ENCODE measurements at places on chromosomes 13 and 19.

- DNase-seq, result no peak
Measured at GRCh38 chr19:5817218-5817617, 12.4 kb downstream of the NRTN start.

- peak; percentile 69 for DNase-seq
Measured at GRCh38 chr19:5826531-5827341, 12.8 kb downstream of the FUT6 start.

GRCh38 chr13:67299072-67299635 is 69.0 kb upstream of the PCDH9 start:
- no peak for DNase-seq

DNA sequence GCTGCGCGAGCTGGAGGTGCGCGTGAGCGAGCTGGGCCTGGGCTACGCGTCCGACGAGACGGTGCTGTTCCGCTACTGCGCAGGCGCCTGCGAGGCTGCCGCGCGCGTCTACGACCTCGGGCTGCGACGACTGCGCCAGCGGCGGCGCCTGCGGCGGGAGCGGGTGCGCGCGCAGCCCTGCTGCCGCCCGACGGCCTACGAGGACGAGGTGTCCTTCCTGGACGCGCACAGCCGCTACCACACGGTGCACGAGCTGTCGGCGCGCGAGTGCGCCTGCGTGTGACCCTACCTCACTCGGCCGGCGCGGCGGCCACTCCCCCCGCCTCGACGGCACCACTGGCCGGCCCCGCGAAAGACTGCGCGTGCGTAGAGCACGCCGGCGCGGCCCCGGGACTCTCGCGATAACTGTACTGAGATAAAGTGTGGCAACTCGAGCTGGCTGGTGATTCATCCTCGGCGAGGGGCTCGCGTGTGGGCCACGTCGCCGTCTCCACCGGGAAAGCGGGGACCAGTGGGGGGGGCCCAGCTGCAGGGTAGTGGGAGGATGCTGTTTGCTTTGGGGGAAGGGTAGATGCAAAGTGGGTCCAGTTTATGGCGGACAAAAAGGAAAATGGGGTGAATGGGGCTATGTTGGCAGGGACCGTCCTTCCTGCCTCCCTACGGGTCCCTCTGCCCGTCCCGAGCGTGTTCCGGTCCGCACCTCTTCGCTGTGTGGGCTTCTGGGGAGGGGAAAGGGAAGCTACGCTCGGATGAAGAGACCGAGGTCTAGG is 11.4 kb downstream of the FUT6 start:
- peak; percentile 97 for DNase-seq

GRCh38 chr13:105346141-105346775 is 1189.2 kb downstream of the EFNB2 start:
- DNase-seq, result no peak

GRCh38 chr13:90436697-90437096 is 910.8 kb upstream of the MIR17HG start:
- DNase-seq, result no peak

DNA sequence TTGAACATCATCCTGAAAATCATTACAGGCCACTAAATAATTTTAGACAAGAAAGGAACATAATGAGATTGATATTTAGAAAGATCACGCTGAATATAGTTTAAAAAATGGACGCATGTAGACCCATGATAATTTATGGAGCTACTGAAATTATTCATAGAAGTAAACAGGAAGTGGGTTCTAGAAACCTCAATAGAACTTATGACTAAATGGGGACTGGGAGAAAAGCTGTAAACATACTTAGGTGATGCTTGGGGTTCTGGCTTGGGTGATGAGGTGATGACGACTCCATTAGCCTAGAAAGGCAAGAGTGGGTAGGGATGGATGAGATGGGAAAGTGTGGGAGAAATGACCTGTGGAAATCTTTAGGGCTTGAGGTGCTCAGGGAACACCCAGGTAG is 484.0 kb downstream of the MYO16 start:
- no peak for DNase-seq

DNA sequence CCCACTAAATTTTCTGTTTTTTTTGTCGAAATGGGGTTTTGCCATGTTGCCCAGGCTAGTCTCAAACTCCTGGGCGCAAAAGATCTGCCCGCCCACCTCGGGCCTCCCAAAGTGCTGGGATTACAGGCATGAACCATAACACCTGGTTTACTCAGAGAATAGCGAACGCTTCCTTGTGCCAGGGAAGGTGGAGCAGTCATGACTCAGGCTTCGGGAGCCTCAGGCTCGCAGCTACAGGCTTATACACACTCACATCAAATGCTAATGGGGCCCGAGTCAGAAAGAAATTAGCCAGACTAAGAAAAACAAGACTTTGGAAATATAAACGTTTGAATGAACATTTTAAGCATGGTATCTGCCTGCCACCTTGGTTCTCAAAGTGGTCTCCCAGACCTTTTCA is 11.0 kb upstream of the TPT1 start:
- DNase-seq, result no peak

GRCh38 chr13:56670563-56670962 is 470.2 kb upstream of the PRR20A start:
- no peak for DNase-seq

- peak; percentile 11 for DNase-seq
Measured at GRCh38 chr13:34207334-34207733, 389.4 kb downstream of the RFC3 start.

GRCh38 chr13:100658363-100658762 is 16.2 kb downstream of the TMTC4 start:
- DNase-seq, result no peak

DNA sequence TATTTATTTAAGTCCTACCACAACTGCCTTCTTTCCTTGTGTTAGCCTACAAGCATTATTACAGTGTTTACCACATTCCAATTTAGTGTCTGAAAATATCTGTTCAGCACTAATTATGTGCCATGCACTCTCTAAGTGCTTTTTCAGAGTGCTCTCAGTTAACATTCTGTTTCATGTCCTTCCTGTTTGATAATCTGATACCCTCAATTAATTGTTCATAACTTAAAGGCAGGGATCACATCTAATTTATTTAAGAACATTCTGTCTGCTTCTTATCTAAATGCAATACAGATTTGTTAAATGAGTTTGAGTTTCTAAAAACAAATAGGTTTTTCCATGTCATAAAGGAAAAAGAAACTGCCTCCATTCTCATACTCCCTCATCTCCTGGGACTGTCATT is 649.6 kb upstream of the ATXN8OS start:
- DNase-seq, result no peak

DNA sequence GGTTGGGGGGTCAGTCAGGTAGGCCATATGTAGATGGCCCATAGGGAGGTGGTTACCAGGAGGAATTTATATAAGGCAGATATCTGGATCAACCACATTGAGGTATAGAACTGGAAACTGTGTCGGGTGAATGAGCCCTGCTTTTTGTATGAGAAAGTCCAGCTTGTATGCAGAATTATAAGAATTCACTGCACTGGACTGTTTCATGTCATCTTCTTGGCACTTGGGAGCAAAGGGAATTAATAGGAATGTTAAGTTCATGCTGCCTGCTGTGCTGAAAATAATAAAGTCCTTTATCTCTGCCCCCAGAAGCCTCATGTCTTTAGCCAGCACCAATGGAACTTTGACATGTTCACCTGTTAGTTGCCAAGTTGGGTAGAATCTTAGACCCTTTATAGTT is 12.3 kb downstream of the BORA start:
- DNase-seq, result no peak

DNA sequence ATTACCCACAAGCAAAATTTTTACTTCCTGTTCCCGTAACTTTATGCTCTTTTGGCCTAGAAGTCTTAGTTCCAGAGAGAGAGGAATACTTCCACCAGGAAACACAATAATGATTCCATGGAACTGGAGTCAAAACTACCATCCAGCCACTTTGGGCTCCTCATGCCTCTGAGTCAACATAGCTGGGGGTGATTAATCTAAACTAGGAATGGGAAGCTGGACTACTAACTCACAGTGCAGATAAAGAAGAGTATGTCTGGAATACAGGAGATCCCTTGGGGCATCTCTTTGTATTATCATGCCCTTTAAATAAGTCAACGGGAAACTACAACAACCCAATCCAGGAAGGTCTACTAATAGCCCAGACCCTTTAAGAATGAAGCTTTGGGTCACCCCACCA is 8.9 kb upstream of the ELF1 start:
- DNase-seq, result no peak

- DNase-seq, result no peak
Measured at GRCh38 chr13:25249001-25249543, 38.2 kb downstream of the MTMR6 start.

DNA sequence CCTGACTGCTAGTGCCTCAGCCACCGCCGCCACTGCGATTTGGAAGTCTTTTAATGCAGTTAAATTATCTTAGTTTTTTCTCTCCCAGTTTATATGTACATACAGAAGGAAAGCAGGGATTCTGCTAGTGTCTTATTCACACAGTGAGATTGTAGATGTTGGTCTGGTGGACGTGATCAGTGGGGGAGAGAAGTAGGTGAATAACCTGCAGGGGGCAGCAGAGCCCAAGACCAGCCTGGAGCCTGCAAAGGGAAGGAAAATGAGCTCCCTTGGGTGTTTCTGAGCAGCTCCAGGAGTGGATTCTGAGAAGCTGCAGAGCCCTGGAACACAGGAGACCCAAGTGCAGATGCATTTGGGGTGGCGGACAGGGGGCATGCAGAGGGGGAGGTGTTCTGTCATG is 26.3 kb downstream of the ZNF844 start:
- DNase-seq, result no peak

DNA sequence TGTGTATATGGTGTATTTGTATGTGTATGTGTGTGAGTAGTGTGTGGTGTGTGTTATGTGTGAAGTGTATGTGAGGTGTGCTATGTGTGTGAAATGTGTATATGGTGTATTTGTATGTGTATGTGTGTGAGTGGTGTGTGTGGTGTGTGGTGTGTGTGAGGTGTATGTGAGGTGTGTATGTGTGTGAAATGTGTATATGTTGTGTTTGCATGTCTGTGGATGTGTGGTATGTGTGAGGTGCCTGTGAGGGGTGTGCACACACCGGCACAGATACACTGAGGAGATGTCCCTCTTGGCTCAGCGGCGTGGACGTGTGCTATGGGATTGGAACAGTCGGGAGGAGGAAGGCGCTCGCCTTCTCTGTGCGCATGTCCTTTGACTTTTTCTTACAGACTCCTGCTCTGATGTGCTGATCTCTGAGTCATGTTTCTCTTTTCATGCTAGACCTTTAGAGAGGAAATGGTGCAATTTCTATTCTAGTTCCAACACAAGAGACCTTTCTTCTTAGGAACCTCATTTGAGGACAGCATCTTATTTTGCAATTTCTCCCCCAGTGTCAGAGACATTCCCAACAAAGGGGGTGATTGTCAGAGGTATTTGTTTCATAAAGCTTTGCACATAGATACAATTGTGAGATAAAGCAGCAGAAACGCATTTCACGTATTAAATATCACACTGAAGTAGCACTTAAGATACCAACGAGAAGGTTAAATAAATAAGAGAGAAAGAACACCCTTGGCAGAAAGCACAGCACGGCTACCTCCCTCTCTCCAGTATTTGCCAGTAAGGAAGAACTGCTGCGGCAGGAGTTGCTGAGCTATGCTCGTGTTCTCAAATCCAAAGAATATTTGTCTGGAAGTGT is 11.3 kb upstream of the TNFRSF19 start:
- DNase-seq, result no peak

DNA sequence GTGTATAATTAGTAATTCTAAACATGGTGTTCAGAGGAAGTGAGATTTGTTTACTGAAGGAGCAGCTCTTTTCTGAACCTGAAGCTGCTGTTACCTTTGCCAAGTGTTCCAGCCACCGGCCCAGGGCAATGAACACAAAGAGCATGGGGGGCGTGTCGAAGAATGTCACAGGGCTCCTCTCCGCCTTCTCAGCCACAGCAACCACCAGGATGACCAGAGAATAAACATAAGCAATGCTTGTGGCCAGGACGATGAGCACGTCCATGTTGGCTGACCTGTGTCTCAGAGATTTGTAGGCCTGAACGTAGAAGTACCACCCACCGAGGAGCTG is 53.1 kb downstream of the ATP7B start:
- DNase-seq, result peak; percentile 58

GRCh38 chr13:92640936-92641335 is 585.7 kb upstream of the GPC6 start:
- DNase-seq, result no peak

Measured in Caco-2 (cell line).